ENCODE measurements at places on chromosomes 12 and 14.

DNA sequence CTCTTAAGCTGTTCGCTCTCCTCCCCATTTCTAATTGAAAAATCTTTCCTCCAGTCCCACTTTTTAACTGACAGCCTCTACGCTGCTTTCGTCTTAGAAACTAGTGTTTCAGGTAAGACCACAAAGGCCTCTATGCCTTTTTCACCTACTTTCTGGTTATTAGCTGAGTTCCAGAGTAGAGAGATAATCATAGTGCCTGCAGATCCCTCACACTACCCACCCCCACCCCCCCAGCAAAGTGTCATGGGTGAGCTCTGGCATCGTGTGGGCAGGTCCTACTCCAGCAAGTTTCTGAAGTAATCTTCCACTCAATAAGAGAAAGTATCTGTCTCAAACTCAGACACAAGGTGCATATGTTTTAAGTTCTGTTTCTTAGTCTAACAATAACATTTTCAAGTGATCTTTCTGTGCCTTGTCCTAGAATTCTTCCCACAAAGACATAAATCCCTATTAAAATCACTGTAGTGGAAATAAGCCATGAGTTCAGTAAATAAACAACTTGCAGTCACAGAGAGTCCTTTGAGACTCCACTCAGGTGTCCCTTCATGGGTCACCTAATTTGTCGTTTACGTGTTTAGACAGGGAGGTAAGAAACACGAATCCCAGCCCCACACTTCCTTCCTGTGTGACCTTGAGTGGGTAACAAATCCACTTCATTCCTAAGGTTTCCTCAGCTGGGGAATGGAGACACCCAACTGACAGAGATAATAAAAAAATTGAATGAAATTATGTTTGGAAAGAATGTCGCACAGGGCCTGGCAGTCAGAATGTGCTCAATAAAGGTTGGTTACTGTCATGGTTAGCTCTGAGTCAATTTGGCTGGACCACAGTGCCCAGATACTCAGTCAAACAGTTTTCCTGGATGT, 228.9 kb upstream of the CAND1 start:
- no peak for DNase-seq

DNA sequence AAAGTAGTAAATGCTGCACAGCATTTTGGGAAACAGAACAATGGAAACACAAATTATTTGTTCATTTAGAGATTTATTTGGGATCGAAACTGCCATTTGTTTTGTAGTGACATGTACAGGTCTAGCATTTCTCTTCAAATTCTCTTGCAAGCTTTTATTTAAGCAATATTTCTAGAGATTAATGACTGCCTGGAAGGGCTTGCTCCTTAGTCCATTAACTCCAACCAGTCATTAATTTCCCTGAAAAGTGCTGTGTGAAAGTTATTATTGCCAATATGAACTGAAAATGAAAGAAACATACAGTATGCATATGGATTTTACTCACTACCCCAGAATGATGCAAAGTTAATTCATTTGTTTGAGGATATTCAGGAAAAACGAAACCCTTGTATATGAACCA, 1349.6 kb upstream of the FLRT2 start:
- no peak for DNase-seq

- no peak for DNase-seq
Observed at GRCh38 chr14:95585953-95586620, 51.2 kb downstream of the GLRX5 start.

- no peak for DNase-seq
Observed at GRCh38 chr14:101174522-101174838, 271.0 kb upstream of the RTL1 start.

- DNase-seq = no peak
Observed at GRCh38 chr12:129069886-129070285, 216.6 kb downstream of the GLT1D1 start.

DNA sequence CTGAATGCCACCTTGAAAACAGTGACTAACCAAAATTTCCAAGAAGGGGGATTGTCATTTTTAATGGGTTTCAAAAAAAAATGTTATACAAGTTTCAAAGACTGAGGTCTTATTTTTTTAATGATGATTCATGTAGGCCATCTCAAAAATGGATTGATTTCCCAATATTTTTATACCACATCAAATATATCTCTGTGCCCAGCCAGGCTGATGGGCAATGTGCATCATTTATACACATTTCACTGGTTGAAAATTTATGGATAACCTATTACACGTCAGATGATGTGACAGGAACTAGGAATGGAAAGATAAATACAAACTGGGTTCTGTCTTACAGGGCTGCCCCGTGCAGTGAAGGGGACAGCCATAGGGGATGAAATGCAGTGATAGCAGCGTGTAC, 112.7 kb upstream of the TMPO start:
- no peak for DNase-seq

GRCh38 chr12:110677206-110677911, 11.6 kb downstream of the HVCN1 start:
- no peak for DNase-seq

Data from activated CD4-positive, alpha-beta T cell treated with anti-CD3 and anti-CD28 coated beads, Interleukin-2, amount 50 U/mL, for 48 hours (primary cell).